NCI-H1930 (cell line): ENCODE measurements at places on chromosomes 7 and 10.

- no peak for DNase-seq
These were observed 1.9 kb downstream of the ZCCHC24 start for GRCh38 chr10:79443338-79444198.

DNA sequence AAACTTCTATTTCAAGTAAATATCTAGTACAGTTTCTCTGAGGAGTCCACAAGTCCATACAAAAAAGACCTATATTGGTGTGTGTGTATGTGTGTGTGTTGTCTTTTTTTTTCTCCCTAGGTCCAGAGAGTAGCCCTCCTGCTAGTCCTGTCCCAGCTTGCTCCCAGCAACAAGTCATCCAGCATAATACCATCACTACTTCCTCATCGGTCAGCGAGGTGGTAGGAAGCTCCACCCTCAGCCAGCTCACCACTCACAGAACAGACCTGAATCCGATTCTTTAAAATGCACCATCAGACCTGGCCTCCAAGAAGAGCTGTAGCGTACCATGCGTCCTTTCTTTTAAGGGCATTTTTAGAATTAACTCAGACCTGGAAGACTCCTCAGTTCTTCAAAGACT lies 139.1 kb downstream of the TRIL start:
- no peak for DNase-seq

GRCh38 chr10:1530871-1531517 lies 206.3 kb downstream of the ADARB2 start:
- no peak for DNase-seq

DNA sequence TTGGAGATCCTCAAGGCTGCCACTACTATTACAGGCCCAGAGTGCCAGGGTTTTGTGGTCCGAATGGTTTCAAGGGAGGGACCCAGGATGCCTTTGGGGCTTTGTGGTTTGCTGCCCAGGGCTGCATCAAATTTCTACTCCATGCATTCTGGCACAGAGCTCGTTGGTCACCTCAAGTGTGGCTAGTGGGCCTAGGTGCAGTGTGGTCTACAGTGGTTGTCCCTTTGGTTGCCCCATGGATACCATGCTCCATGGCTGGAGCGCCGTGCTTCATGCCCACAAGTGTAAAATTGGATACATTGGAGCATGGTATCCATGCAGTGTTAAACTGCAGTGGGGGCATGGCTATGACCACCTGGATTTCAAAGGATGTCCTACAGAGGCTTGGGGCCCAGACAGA lies 5.4 kb upstream of the PRF1 start:
- no peak for DNase-seq

DNA sequence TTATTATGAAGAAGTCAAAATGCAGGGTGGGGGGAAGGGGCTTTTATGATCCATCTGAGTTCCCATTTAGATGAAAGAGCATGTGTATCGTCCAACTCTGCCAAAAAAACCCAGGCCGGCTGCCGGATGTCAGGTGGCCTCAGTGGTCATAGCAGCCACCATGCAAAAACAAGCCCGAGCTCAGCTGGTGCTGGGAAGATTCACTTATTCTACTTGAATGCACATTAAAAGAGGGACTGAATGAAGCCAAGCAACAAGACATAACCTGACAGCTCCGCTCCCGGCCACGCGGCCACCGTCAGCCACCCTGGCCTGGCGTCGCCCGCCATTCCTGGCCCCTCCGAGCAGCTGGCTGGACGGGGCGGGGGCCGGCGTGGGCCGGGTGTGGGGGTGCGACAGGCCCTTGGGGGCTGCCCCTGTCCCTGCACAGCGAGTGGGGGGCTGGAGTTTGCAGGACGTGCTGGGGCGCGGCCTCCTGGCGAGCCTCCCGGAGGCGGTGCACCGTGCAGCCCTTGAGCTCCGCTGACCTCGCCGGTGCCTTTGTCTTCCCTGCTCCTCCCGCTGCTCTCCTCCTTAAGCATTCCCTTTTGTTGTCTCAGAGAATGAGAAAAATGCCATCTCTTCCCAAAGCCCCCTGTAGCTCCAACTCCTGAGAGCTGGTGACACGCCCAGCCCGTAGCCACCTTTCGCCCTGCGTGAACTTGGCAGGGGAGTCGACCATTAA lies 67.8 kb downstream of the EBF3 start:
- DNase-seq = no peak

- DNase-seq = no peak
These were observed 168.6 kb downstream of the CTNNA3 start for GRCh38 chr10:67527351-67527750.

DNA sequence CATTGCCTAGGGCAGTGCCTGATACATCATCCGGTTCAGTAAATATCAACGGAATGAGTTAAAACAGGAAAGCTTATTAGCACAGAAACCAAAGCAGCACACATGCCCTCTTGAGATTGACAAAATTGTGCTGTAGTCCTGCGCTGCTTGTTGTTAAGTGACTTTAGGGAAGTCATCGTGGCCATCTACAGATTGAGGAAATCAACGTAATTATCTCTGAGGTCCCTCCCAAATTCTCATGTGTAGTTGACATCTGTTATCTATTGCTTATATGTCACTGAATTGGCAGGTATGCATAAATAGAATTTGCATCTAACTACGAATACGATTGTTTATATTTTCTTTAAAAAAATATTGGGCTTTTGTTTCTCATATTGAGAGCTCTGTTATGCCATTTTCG lies 3.5 kb upstream of the GNB2 start:
- DNase-seq = no peak

- no peak for DNase-seq
These were observed 5.4 kb downstream of the TBATA start for GRCh38 chr10:70779511-70780369.

- no peak for DNase-seq
These were observed 126.9 kb downstream of the CNNM2 start for GRCh38 chr10:103044942-103045489.
